ENCODE measurements at places on chromosomes 12 and 14.

- DNase-seq = no peak
Observed at GRCh38 chr14:35351897-35352273, 52.7 kb downstream of the NFKBIA start.

DNA sequence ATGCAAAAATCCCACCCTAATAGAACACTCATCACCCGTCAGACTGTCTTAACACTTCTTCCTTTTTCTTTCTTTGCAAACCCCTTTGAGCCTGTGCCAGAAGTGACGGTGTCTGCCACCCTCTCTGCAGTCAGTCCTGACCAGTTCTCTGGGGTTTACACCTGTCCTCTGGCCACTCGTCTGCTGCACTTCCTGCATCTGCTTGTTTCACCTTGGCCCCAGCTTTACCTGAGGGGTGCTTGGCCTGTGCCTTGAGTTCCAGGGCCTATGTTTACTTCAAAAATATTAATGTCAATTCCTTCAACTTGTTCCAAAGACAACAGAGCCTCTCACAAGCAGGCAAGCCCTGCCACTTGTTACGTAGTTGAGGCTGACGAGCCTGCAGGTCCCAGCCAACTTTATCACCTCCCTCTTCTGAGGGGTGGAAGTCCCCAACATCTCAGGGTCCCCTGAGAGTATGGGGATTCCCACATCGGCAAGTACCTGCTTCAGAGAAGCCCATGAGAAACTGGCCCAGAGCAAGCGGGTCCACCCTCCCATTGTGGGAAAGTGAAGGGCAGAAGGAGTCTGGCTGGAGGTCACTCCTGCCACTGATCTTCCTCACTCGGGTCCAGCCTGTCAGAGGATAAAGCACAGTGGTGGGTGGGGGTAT, 205.4 kb downstream of the DAD1 start:
- no peak for DNase-seq

DNA sequence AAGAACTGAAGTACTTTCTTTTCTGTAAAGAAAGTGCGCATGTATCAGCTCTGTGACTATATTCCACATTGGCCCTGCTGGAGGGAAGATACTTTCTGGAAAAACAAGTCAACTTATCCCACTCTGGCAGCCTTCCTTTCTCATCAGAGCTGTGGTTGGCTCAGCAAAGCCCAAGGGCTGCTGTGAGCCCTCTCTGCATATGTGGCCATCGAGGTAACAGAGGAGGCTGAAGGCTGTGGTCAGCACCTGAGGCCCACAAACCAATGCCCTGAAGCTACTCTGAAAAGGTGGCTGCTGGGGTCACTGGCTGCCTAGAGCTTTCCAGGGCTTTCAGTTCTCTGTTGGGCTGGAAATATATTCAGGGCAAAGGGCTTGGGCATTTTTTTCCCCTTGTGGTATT, 70.8 kb upstream of the IGF1 start:
- DNase-seq = no peak

DNA sequence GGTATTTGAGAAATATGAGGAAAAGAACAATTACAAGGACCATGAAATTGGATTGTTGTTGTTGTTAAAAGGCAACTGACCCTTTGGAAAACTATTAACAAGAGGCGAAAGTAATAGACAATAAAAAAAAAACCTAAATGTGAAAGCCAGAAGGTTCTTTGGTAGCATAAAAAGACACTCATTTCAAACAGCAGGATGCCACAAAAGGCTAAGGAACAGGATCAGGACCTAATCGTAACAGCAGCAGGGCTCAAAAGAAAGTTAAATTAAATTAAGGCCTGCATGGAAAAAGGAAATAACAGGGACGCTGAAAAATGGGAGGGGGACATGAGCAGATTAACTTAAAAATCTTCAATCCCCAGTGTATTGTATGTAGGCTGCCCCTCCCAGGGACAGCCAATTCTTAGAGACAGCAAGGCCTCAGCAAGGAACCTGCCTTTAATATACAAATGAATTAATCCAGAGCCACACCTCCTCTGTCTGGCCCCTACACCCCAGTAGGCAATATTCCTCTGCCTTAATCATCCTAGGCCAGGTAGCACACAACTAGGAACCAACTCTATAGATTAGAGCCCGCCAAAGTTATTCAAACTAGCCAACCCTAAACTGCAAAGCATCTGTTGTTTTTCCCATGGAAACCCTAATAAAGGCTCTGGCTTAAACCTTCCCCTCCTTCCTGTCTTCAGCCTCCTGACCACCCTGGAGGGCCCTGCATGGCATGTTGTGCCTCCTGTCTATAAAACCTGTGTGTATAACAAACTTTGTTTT, 28.4 kb upstream of the AP4S1 start:
- no peak for DNase-seq

- DNase-seq = no peak
Observed at GRCh38 chr12:50132505-50133135, 20.6 kb downstream of the COX14 start.

GRCh38 chr12:124550123-124551089, 17.0 kb downstream of the NCOR2 start:
- DNase-seq = no peak

- DNase-seq = no peak
Observed at GRCh38 chr14:78297858-78298257, 127.7 kb downstream of the NRXN3 start.

- DNase-seq = no peak
Observed at GRCh38 chr14:50657753-50658152, 10.4 kb downstream of the SAV1 start.

DNA sequence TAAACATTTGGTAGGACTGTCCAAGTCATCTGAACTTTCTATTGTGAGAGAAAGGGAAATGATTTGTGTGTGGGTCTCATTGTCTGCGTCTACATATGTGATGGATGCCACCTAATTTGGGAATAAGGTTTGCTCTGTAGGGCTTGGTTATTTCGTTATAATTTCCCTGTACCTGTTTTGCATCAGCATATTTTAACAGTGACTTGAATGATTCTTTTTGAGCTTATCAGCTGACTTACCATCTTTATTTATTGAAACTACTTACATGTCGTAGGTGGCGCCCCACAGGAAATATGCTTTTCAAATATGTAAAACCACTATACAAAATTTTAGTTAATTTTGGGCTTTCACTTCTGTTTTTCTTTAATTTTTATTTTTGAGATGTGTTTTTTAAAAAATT, 56.5 kb upstream of the BCAT1 start:
- DNase-seq = no peak

DNA sequence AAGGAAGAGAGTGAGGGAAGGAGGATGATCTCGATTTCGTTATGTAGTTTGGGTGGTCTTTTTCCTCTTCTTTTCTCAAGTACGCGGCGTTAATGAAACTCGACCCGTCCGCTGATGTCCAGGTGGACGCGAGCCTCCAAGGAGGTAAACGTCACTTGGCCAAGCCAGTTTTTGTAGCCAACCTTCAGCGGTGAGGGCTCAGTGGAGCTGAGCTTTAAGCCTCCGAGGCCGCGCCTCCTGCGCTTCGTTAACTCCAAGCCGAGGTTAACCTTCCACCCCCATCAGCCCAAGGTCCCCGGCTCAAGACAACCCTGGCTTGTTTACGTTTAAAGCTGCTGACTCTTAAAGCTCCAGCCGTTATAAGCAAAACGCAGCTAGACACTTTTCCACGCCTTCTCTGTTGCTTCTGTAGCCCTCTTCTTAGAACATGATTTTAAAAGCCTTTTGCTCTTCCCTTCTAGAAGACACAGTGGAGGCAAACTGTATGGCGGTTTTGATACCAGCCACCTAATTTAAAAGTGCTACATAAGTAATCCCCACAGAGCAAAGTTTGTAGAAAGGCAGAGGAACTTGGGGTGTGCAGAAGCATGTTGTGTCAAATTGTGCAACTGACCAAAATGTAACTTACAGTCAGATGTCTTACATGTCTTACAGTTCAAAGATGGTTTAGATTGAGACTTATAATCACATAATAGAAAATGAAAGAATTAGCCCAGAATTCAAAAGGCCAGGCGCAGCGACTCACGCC, 923 bp upstream of the ITPR2 start:
- peak; percentile 18 for DNase-seq

DNA sequence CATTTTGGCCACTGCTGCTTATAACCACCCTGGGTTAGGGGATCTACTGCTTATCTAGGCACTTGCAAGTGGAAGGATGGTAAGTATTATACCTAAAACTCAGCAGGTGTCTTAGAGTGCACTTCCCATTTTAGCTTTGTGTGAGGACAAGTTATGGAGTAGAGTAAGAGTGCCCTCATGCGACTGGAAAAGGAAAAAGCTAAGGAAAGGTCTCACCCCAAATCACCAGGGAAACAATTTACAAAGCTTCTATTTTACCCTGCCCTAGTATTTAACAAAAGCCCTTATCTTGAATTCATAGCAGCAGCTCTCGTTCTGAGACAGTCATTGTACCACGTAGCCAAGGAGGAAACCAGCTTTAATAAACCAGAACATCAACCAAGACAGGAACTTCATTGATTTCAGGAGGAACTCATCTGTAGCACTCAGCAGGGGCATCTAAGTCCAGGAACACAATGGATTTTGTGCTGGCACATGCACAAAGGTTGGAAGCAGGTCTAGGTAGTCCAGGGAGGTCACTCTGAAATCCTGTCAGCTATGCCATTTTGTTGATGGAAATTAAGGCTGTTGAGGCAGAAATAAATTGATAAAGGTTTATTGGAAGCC, 2.9 kb downstream of the RDH12 start:
- DNase-seq = no peak

- DNase-seq = no peak
Observed at GRCh38 chr12:73185403-73185802, 913.2 kb downstream of the TRHDE start.

DNA sequence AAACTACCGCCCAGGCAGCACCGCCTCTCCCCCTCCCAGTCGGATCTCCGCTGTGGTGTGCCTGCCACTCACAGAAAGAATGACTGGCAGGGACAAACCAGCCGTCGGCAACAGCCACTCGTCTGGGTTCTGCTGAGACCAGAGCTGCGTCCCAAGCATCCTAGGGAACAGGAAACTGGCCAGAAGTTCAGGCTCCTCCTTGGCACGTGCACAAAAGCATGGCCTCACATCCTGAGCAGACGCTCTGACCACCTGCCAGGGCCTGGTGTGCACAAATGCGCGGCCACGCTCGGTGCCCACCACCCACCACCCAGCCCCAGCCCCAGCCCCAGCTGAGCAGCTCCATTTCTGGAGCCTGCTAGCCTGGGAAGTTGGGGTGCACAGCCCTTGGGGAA, 214.8 kb downstream of the DPF3 start:
- DNase-seq = no peak

- DNase-seq = no peak
Observed at GRCh38 chr12:115450017-115450416, 766.0 kb upstream of the TBX3 start.

DNA sequence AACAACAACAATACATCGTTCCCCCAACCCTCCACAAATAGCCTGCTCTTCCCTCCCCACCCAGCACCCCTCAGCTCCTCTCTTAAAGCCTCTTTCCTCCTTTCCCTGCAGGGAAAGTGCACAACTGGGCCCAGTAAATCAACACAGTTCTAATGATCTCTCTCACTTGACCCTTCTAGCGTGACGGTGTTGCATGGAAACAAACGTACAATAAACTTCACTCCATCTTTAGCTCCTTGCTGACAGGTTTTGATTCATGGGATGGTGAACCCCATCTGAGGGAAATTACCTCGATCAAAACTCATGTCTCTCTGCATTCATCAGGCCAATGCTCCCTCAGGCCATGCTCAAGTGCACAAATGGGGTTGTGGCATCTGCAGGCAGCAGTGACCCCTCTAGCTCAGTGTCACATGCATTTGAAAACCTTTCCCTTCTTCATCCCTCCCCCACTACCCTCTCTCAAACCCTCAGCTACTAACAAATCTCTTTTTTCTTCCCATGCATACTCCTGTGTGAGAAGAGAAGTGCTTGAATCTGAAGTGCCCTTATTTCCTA, 22.9 kb downstream of the GDF11 start:
- DNase-seq = no peak

- DNase-seq = no peak
Observed at GRCh38 chr14:24058260-24058950, 6.6 kb downstream of the CARMIL3 start.

DNA sequence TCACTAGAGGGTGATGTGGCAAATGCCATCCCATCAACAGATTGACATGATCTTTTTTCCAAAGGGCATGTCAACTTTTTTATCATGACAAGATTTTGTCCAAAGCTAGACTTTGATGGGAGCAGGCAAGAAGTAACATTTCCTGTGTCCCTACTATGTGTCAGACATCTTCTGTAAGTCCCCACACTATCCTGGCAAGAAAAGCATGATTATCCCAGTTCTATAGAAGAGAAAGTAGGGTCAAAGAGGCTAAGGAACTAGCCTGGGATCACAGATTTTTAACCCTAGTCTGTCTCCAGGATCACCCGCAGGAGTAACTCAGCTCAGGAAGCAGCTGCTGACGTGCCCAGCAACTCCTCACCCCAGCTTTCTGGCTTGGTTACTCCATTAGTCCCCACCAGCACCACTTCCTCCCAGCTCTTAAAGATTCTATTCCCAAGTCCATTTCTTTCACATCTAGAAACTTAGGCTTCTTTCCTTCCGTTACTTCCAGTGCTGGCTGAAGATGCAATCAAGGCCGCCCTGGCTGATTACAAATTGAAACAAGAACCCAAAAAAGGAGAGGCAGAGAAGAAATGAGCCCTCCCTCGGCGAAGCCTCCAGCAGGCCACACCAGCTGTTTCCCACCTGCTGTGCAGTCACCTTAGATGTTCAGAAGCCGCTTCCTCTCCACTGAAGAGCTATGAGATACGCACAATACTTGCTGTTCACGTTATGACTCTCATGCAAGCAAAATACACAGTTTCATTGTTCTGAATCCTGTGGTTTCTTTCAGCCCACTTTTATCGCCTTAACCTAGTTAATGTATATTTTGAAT, 6.2 kb downstream of the ISCU start:
- peak; percentile 38 for DNase-seq

DNA sequence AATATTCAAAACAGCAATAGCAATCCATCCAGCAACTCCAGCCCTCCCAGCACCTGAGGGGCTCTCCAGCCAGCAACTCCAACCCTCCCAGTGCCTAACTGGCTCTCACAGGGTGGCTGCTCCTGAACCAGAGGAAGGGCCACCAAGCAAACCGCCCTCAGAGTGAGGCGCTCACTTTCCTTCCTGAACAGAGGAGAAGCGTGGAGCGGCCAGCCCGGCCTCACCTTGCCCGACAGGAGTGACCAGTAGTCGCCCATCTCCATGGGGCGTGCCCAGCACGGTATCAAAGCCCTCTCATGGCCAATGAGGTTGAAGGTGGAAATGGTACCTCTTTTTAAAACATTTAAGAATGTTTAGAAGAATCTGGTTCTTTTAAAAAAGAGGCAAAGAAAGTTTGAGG, 27.4 kb downstream of the CDC42BPB start:
- no peak for DNase-seq

- no peak for DNase-seq
Observed at GRCh38 chr12:66775871-66776270, 97.0 kb upstream of the GRIP1 start.

- no peak for DNase-seq
Observed at GRCh38 chr14:88305528-88306322, 17.3 kb downstream of the KCNK10 start.

DNA sequence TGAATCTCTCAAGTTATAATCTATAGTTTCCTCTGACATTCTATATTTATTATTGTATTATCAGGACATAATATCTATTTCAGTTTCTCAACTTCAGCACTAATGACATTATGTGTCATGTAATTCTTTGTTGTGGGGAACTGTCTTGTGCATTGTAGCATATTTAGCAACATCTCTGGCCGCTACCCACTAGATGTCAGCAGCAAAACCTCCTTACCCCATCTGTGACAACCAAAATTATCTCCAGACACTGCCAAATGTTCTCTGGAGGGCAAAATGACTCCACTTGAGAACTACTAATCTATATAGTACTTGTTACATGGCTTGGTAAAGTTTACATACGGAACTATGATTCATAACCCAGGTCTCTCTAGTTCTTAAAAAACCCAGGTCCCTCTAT, 110.2 kb downstream of the RASSF9 start:
- DNase-seq = no peak

Measured in activated T-cell treated with anti-CD3 and anti-CD28 coated beads for 1 hour (primary cell).